ENCODE measurements at places on chromosomes 1 and 21.

- no peak for DNase-seq
Observed at GRCh38 chr1:41508290-41508689, 23.8 kb upstream of the EDN2 start.

GRCh38 chr1:87155170-87155569 is 173.5 kb upstream of the LMO4 start:
- DNase-seq = no peak

GRCh38 chr1:157147906-157148700 is 9.9 kb upstream of the ETV3 start:
- no peak for DNase-seq

GRCh38 chr1:119160866-119161265 is 20.4 kb upstream of the WARS2 start:
- DNase-seq = no peak

DNA sequence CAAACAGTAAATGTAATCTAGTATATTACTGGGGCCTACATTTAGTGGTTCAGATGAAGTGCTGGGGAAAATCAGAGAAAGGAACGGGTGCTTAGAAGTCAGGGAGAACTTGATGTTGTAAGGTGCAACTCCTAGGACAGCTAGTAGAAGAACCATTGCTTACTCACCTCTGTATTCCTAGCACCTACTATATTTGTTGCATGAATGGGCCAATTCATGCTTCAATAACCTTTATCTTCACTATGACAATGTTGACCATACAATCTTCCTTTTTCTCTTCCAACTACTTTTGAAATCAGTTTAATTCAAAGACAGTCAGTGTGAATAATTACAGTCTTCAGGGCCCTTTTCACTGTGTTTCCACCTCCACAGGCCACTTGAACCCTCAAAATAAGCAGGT is 125.0 kb upstream of the DMRTA2 start:
- no peak for DNase-seq

DNA sequence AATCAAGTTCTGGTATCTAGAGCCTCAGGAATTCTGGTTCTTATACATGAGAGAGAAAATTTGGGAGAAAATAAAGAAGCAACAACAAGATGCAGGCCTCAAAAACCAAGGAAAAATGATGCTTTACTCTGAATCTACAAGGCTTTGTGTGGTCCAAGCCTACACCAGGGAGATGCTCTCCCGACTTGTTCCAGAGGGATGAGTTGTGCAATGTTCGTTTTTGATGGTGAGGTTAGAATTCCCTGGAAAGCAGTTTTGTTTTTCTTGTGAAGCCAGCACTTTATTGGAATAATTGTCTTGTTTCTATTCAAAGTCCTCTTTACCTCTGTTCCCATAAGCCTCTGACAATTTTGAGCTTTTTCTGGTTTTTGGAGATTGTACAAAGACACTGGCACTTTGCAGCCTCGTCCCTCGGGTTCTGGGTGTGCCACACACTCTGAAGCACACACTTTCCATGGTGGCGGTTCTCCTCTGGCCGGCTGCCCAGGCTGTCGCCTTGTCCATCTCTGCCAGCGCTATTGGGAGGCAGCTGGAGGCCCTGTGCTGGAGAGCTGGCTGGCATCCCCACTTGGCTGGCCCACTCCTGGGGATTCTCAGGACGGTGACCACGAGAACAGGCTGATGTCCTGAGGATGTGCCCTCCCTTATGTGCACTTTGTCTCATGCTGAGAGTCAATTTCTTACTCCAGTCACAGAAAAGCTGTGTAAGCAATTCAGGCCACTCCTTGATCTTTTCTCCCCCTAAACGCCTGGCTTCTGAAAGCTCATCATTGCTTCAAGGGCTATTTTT is 70.2 kb downstream of the EDEM3 start:
- DNase-seq = no peak

GRCh38 chr1:166302989-166303758 is 136.4 kb upstream of the FAM78B start:
- no peak for DNase-seq

GRCh38 chr21:35635261-35635660 is 425.1 kb downstream of the SETD4 start:
- no peak for DNase-seq

- DNase-seq = no peak
Observed at GRCh38 chr1:198042168-198042567, 114.6 kb upstream of the NEK7 start.

- no peak for DNase-seq
Observed at GRCh38 chr1:215146240-215146975, 63.9 kb downstream of the KCNK2 start.

DNA sequence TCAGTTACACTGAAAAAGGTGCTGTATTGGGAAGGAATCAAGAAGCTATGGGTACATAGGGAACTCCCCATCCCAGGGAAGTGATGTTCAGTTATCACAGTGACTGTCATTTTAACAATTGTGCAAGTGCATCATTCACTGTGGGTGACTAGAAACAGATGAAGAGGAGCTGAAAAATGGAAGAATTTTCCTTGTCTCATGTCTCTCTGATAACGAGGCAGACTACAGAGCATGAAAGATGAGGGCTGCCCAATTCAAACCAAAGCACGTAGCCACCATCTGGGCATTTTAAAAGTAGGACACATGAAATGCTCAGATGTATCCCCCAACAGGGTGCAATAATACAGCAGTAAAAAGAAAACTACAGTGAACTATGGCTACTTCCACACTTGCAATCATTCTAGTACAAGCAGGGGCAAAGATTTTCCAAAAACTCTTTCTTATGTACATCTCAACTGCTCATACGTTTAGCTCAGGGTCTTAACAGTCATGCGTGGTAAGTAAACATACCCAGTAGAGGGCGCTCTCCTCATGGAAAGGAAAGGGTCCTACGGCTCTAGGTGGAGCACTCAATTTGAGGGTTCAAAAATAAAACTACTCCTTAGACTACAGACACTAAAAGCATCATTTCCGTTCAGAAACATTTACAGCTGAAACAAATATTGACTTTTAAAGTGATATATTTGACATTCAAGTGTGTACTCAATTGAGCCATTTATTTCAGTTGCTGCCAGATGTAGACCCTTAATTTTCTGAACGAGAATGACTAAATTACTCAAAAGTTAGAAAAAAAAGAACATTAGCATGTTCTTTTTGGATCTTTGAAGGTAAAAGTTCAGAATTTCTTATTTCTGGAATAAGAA is 143.2 kb downstream of the KCTD3 start:
- no peak for DNase-seq

DNA sequence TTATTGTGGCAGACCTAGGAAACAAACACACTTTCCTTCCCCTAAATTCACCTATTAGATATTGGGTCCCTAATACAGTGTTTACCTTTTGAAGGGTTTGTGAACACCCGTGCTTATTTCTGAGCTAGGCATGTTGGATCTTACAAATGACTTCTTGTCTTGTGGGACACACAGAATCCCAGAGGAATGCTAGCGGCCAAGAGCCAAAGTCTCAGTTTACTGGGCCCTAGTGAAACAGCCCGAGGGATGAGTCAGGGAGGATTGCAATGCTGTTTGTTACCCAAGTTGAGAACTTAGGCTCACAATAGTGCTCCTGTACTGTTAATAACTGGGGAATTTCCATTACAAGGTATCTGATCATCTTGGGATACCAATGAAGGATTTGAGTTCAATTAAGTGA is 100.1 kb upstream of the AKT3 start:
- DNase-seq = no peak

- no peak for DNase-seq
Observed at GRCh38 chr1:45478121-45478814, 12.7 kb downstream of the TESK2 start.

DNA sequence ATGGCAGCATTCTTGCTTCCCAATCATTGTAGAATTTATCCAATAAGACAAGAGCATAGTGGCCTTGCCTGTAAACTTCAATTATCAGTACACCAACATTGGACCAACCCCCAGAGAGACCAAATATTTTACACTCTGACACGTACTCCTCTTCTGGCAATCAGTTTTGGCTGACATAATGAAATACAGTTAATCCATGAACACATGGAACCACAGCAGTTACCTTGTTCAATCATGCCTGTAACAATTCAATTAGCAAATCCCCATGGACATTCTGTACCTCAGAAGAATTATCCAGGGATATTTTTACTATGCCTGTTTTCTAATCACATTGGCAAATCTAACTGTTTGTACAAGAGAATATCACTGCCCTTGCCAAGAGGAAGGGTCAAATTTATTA is 2162.0 kb downstream of the MRPL39 start:
- DNase-seq = no peak

DNA sequence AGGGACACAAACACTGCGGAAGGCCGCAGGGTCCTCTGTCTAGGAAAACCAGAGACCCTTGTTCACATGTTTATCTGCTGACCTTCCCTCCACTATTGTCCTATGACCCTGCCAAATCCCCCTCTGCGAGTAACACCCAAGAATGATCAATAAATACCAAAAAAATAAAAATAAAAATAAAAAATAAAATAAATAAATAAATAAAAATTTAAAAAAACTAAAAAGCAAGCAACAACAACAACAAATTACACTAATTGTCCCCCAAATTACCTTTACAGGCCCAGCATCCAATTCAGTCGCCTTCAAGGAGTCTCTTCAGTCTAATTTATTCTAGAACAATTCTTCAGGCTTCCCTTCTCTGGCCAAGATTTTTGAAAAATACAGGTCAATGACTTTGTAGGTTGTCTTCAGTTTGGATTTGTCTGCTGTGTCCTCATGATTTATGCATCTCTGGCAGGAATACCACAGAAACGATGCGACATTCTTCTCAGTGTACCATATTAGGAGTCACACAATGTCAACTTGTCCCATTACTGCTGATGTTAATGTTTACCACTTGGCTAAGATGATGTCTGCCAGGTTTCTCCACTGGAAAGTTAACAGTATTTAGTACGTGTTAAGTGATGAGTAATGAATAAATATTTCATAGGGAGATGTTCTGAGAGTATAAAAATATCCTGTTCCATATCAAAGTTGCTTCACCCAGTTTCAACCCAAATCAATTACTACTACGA is 20.3 kb upstream of the BMP8B start:
- DNase-seq = no peak

GRCh38 chr1:3026581-3027391 is 5.5 kb downstream of the ACTRT2 start:
- DNase-seq = no peak

GRCh38 chr1:17274186-17275170 is 25.6 kb downstream of the PADI3 start:
- DNase-seq = no peak

GRCh38 chr1:8711151-8711550 is 106.3 kb downstream of the RERE start:
- DNase-seq = no peak

DNA sequence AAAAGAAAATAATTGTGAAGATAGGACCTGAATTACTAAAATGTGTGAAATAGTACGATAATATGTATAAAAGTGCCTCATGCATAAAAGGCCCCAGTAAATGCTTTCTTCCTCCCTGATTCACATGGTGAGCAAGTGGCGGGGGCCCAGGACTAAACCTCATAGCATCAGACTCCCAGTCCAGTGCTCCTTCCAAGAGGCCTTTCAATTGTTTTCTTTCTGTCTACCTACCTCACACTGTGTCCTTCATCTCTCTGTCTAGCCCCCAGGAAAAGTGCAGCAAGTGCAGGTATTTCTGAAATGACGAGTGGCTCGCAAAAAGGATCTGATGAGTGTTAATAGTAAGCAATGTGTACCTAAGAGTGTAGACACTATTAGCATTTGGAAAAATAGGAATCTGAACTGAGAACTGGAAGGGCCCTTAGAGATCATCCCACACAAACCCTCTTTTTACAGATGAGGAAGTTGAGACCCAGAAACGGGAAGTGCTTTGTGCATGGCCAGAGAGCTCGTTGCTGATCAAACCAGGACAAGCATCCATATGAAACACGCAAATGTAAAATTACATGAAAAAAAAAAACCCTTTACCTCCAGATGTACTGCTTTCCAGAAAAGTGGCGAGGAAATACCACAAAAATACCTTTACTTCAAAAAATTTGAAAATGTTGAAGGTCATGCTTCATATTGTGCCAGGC is 118.2 kb upstream of the HOOK1 start:
- no peak for DNase-seq

DNA sequence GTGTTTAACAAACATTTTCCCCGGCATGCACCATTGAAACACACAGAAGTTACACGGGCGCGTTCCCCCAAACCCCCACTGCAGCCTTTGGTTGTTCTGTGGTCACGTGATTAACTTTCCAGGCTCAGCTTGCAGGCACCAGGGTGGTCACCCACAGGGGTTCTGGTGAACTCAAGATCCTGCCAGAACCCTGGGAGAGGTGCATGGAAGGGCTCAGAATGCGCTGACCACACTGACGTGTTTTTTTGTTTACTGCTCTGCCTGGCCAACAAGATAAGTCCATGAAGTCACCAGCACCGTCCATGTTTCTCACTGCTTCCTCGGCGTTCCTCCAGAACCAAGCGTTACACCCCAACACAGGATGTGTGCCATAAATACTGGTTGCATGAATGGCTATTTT is 229.5 kb upstream of the VAMP3 start:
- DNase-seq = no peak

DNA sequence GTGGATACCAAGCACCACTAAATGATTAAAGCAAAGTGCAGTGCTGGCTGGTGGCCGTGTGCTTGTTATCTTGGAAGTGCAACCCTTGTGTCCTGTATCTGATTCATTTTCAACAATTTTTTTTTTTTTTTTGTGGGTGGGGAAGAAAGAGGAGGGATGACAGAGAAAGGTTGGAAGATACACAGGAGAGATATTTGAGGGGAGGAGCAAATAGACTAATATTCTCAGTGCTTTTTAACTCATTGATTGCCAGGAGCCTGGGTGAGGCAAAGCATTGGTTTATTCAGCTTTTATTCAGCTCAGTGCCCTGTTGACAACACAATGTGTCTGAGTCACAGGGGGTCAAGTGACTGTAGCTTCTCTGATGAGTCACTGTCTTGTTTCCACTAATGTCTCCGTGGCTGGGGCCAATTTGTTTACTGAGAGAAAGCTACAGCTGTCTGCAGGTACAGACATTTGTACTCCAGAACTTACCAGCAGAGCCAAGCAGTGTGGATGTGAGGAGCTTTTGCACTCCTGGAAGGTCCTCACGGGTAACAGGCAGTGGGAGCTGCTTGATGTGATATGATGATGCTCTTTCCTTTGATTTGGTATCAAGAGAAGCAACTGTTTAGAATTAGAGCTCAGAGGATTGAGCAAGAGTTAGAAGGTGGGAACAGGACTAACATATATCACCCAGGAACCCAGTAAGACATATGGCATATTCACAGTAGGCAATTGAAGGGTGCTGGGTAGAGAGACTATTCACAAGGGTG is 23.6 kb upstream of the DNM3 start:
- DNase-seq = no peak
